ENCODE measurements at places on chromosomes 5 and 9.

- no peak for DNase-seq
Observed at GRCh38 chr5:167671176-167671575, 620.3 kb upstream of the WWC1 start.

DNA sequence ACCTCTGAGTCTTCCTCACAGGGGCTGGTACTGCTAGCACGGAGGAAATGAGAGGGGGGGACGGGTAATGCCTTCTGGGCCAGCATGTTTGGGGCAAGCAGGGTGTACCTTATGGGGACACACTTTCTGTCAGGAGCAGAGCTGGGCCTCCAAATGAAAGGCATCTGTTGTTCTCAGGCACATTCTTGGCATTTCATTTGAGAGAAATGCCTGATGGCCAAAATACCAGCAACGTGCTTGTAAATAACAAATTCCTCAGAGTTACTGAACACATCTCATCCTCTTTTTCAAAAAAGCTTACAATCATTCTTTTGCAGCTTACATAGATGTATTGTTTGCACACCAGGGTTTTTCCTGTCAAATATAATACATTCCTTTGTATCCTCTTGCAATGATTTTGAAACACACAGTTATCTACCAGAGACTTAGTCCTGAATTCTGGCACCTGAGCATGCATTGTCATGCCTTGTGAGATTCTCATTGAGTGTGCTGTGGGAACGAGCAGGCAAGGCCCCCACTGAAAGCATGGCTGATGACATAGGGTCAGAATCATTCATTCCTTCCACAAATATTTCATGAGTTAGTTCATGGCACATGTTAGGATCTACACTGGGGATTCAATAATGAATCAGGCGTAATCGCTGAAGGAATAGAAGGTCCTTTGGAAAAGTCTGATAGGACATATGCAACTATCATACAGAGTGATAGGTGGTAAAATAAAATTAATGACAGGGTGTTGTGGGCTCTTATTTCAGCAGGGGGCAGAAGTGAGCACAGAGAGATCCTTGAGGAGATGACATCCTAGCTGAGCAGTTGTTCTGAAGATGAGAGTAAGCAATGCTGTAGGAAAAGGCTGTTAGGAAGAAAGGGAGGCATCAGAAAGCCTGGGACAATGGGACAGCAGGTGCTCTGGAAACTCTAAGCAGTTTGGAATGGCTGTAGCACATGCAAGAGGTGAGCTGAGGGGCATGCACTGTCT lies 260.9 kb upstream of the TUT7 start:
- DNase-seq, result no peak

- no peak for DNase-seq
Observed at GRCh38 chr9:108443741-108444140, 412.0 kb downstream of the ACTL7B start.

DNA sequence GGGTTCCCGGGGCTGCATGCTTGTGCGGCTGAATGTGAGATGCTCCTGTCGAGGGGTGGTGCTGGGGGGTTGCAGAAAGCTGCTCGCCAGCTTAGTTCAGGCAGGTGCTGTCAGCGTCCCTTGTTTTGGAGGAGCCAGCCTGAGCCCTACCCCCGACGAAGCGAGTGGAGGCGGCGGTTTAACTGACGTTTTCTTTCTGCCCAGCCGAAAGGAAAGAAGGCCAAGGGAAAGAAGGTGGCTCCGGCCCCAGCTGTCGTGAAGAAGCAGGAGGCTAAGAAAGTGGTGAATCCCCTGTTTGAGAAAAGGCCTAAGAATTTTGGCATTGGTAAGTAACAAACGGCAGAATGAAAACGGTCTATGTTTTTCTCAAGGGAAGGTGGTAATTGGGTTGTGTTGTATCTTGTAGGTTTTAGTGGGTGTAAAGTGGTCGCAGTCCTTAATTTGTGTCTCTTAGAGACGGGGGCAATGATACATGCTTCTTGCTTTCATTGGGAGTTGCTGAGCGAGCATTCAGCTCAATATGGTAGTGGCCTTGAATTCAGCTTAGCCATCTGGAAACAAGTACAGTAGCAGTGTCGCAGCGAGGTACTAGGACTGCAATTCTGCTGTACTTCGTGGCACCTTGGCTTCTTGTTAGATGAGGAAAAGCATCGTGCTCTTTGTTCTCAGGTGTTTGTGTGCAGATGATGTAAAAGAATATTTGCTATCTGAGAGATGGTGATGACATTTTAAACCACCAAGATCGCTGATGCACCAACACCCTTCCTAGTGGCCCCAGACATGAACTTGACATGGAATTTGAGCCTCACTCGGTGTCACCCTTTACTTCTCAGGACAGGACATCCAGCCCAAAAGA lies 928 bp downstream of the RPL7A start:
- DNase-seq, result no peak

DNA sequence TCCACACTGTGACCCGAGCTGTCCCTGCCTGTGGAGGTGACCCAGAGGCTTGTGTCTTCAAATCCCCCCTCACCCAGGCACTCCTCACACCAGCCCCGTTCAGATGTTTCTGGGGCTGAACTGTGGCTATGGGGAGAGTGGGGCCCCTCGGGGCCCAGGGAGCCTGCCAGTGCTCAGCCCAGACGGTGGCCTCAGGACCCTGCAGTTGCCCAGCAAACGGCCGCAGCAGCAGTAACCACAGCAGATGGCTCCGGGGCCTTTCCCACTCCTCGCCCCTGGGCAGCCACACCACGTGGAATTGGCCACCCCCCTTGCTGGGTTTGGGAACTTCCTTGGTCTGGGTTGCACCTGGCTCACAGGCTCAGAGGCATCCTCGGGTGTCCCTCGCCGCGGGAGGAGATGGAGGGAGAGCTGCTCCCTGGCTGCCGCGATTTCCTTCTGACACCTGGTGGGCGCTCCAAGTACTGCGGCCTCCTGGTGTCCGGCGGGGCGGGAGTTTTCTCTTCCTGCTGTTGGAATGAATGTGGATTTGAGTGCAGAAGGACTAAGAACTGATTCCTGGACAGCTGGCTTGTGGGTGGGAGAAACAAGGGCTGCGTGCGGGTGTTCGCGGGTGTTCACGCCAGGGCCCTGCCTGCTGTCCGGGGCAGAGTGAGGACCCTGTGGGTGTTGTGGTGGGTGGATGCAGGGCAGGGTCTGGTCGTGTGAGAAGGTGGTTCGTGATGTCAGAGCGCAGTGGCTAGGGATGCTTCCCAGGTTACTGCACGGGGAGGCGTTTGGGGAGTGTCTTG lies 97.5 kb downstream of the COL5A1 start:
- DNase-seq, result peak; percentile 66

GRCh38 chr5:139194486-139194885 lies 3.7 kb downstream of the SIL1 start:
- no peak for DNase-seq

- no peak for DNase-seq
Observed at GRCh38 chr9:126626127-126626925, 12.6 kb downstream of the LMX1B start.

DNA sequence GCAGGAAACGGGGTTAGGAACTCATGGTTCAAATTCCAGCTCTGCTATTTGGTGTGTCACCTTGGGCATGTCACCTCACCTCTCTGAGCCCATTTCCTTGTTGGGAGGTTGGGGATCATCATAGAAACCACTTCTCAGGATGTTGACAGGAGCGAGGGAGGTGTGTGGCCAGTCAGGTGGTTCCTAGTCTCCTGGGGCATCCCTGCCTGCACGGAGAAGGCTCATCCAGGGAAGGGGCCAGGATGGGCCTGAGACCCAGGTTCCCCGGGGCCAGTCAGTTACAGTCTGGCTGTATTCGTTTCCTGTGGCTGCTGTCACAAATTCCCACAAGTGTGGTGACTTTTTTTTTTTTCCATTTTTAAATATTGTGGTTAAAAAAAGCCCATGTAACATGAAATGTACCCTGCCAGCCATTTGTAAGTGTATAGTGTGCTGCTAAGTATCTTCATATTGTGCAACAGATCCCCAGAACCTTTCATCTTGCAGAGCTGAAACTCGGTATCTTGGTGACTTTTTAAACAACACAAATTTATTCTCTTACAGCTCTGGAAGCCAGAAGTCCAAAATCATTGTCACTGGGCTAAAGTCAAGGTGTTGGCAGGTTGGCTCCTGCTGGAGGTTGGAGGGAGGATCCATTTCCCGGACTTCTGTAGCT lies 78.7 kb upstream of the UNC5A start:
- DNase-seq, result no peak

DNA sequence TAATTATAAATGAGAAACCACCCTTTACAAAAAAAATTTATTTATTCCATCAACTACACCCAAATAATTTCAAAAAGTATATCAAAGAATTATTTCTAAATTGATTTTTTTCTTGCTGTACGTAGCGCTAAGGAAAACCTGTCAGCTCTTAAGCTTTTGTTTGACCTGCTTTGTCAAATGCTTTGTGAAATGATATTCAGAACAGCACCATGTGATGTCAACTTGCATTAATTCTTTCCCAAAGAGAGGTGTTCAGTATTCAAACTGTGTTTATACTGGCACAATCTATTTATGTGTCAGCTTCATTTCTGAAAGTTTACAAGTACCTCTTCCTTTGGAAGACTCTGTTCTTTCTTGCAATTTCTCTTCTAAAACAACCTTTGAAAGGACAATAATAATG lies 12.0 kb upstream of the ARSB start:
- DNase-seq, result no peak

GRCh38 chr5:14995229-14995628 lies 123.7 kb upstream of the ANKH start:
- no peak for DNase-seq

- no peak for DNase-seq
Observed at GRCh38 chr9:105048331-105048730, 120.4 kb upstream of the ABCA1 start.

- DNase-seq, result peak; percentile 21
Observed at GRCh38 chr9:84667571-84668195, 1.8 kb upstream of the NTRK2 start.

DNA sequence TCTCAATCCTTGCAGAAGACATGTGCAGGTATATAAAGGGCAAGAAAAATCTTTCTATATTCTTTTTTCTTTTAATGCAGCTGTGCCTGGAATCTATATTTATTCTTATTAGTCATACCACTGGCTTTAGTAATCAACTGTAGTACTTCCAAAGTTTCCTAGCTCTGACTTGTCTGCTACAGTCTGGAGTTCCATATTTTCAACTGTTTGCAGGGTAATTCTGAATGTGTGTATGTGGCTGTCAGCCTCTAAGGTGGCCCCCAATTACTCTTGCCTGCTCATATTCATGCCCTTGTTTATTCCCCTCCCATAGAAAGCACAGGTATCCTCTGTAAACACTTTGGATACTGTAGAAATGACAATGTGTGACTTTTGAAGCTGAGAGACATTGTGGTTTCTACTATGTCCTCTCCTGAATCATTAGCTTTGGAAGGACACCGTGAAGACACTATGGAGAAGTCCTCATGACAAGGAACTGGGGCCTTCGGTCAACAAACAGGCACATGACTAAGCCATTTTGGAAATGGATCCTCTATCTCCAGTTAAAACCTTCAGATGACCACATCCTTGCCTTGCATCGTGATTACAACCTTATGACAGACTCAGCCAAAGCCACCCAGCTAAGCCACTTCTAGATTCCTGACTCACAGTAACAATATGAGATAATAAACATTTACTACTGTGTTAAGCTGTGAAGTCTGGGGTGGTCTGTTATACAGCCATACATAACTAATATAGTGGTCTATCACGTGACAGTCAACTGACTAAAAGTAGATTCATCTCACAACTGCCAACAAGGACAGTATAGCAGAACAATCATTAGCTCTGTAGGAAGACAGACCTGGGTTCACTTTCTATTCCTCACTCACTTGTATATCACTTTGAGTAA lies 49.5 kb upstream of the SUSD1 start:
- no peak for DNase-seq

DNA sequence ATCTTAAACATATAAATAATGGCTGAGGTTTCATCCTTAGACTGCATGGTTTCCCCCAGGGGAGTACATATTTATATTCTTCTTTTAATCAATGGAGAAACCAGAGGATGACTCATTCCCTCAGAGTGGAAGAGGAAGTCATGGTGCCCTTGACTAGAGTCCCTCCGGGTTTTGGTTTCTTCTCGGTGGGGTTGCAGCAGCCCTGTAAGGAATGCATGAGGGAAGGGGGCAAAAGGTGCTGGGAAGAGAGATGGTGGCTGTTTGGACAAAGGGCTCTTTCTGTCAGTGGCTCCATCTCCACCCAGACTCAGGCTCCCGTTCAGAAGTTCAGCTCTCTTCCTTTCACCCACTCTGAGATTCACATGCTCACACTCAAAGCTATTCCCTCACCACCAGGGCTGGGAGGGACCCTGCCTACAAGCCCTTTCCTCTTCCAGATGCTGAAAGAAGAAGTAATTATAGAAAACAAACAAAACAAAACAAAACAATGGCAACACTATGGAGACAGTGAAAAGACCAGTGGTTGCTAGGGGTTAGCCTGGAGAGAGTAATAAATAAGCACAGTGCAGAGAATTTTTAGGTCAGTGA lies 129.8 kb upstream of the IL12B start:
- no peak for DNase-seq

GRCh38 chr9:32292611-32293010 lies 91.8 kb upstream of the ACO1 start:
- no peak for DNase-seq

DNA sequence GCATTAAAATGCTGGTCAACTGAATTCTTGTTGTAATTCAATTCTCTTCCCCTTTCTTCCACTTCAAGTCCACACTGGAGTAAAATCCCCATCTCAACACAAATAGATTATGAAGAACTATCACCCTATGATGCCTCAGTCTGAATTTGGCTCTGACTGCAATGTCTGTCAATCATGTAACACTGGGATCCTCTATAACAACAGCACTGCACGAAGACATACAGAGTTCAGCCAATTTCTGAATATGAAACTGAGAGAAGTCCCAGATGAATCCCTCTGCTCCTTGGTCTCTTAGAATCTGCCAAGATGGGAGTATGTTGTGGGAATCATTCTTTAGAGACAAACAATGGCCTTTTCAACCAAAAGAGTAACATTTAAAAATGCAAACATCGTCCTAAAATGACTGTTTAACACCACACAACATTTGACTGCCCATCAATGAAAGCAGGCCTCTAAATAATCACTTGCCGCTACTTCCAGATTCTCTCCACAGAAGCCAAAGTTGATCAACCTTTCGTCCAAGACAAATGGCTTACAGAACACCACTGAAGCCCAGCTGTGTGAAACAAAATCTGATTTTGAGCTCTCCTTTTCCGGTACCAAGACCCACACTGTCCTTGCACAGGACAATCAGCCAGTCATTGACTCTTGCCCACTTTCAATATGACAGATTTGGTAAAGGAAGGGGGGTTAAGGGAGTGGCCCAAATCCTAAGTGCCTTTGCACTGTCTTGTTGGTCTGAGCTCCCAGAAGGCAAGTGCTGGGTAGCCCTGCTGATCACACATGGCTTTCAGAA lies 258.0 kb downstream of the EBF1 start:
- DNase-seq, result no peak

DNA sequence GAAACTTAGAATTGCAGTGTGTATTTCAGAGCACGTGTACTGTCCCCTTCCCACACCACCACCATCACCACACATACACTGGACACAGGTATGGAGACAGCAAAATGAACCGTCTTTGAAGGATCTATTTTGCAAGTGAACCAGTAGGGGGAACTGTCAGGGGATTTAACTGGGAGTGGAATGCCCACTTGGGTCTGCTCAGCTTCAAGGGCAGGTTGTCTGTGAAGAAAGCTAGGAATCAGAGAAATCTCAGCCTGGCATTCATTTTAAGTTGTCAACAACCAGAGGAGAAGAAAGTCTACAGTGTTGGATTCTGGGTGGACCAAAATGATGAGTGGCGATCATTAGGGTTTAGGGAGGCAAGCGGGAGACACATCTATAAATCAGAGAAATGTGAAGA lies 147.0 kb downstream of the DCP2 start:
- DNase-seq, result no peak

All from GM12891 (cell line).